ENCODE measurements at places on chromosomes 12 and 14.

DNA sequence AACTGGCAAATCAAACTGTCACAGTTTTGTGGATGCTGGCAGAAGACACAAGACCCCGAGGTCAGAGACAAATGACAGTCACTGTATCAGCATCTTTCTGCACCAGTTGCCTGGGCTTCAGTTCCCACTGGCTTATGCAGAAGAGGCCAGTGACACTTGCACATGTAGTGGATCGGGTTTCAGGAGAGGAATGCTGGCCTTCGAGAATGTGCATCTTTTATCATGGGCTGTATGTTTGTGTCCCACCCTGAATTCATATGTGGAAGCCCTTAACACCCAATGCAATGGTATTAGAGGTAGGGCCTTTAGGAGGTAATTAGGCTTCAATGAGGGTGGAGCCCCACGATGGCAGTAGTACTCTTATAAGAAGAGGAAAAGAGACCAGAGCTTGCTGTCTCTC is 150.9 kb downstream of the SLC15A4 start:
- DNase-seq = no peak

DNA sequence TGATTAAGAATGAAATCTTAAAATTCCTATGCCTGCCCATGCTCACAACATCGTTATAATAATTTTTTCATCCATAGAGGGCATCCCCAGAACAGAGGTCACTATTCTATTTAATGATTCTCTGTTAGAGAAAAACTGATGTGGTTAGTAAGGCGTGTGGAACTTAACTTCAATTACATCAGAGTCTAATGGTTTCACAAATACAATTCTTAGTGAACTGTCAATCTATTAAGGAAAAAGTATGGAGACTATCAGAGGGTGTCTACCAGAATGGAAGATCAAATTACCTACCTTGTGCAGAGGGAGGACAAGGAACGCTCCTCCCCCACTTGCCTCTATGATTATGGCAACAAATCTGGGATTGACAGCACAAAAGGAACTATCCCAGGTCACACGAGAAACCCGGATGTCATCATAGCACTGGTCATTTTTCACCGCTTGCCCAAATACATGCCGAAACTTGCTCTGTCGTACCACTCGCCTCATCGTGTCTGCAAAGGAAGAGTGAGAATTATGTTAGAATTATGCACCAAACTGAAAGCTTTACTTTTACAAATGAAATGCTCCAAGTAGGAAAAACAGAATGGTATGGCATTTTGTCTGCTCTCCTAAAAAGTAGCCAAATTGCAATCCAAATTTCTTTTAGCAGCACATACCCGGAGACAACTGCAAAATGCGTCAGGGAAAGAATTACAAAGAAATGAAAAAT is 30.3 kb downstream of the CORO1C start:
- no peak for DNase-seq

- DNase-seq = no peak
Measured at GRCh38 chr12:63298386-63298930, 147.5 kb upstream of the AVPR1A start.

DNA sequence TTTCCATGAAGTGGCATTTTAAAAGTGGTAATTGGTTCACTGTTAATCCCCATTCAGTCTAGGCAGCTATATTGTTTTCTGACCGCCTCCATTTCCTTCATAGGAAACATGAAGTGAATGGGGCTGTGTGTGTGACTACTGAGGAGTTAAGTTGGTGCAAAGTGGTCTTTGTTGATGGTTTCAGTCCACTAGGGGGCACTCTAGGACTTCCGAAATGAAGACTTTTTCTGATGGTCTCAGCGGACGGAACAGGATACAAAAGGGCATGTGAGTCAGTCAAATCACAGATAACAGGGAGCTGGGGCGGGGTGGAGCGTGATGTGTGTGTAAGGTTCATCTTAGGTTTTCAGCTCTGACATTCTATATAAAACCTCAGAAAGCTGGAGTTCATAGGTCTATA is 240.1 kb upstream of the OR4E1 start:
- DNase-seq = peak; percentile 67

DNA sequence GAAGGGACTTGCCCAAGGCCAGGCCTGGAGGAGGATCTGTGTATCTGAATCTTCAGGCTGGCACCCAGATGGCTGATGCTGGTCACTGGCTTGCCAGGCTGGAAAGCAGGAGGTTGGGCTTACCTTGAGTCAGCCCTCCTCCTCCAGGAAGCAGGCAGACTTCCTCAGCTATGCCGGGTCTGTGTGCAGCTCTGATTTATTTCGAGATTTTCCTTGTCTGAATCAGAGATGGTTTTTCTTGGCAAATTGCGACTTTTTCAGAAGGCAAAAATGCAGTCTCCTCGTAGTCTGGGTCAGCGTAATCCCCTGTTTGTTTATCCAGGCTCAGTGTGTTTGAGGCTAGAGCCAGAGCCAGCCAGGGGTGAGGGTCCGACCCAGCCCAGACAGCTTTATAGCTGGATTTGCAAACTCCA is 48.9 kb downstream of the SMOC1 start:
- no peak for DNase-seq

GRCh38 chr14:87152693-87153092 is 840.3 kb downstream of the GALC start:
- DNase-seq = no peak

DNA sequence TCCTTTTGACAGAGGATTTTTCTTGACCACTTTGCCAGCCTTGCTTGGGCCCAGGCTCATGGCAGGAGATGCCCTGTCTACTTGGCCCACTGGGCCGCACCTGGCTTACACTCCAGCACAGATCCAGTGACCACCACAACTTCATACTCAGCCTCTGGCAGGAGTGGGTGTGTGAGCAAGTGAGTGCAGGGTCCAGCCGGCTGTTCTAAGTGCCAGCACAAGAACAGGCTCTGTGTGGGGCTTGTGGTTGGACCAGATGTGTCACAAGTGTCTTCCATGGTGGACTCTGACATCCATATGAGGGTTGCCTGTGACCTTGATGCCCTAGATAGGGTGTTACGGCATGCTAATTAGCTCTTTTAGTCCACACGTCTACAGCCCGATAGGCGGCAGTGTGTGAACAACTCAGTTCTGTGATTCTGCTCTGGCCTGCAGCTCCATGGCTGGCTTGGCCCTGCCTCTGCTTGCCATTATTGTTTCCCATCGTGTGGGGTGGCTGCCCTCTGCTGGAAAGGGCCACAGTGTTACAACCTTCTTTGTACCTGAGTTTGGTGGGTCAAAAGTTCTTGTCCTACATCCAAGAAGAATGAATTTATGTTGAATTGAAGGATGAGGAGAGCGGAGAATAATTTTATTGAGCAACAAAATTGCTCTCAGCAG is 1089.1 kb downstream of the SLC6A15 start:
- DNase-seq = no peak

- no peak for DNase-seq
Measured at GRCh38 chr14:58994130-58994529, 194.3 kb upstream of the DAAM1 start.

- no peak for DNase-seq
Measured at GRCh38 chr14:20934148-20934762, 21.0 kb upstream of the RNASE2 start.

- no peak for DNase-seq
Measured at GRCh38 chr14:73712540-73713180, 1.5 kb downstream of the PNMA1 start.

GRCh38 chr14:69664865-69665526 is 53.6 kb downstream of the SUSD6 start:
- no peak for DNase-seq

DNA sequence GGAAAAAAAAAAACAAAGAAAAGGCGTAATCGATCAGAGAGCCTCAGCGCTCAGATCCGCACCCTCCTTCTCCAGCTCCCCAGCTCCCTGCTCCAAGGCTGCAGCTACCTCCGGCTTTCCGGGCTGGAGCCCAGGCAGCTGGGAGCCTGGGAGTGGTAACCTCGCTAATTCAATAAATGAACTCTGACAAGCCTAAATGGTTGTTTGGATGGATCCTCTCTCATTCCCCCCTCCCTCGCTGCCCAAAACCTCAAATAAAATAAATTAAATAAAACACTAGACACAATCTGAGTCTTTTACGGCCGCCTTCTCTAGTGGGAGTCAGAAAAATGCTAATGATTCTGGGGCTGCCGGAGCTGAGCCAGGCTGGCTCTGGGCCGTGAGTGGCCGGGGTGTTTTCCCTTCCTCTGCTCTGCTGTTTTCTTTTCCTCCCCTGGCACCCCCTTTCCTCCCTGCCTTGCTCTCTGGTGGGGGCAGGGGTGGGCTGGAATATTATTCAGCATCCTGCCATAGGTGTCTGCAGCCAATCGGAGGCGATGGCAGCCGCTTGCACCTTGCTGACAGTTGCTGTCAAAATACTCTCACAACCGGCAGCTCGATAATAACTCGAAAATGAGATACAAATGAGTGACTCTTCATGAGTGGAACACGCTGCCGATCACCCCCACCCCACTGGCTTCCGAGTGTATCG is 76.1 kb downstream of the RBM19 start:
- no peak for DNase-seq

DNA sequence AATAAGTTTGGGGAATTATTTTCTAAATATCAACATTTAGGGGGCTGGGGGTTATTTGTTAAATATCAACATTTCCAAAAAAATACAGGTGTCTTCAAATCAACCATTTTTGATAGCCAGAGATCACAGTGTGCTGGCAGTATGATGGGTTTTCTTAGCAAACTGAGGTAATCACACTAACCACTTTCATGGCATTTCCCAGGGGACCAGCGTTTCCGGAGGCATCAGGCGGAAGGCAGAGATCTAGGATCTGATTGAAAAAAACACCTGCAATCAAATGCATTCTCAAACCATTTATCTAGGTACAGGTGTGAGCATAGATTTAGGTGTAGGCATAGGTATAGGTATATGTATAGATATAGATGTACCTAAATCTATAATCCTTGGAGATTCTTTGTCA is 34.6 kb downstream of the GLRX5 start:
- DNase-seq = no peak

DNA sequence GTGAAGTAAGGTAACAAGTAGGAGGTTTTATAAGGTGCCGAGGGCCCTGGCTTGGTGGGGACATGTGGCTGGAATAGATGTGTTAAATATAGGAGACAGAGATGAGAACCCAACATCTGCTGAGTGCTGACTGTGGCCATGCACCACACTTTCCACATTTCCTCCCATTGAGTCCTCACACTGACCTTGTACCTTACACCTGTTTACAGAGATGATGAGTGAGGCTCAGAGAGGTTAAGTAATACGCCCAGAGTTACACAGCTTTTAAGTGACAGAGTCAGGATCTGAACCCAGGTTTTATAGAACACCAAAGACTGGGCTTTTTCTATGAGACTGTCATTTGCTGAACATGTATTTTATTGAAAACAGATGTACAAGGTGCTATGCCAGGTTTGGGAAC is 70.8 kb upstream of the LTA4H start:
- no peak for DNase-seq

GRCh38 chr14:24095271-24096068 is 1.4 kb downstream of the PCK2 start:
- DNase-seq = peak; percentile 40

DNA sequence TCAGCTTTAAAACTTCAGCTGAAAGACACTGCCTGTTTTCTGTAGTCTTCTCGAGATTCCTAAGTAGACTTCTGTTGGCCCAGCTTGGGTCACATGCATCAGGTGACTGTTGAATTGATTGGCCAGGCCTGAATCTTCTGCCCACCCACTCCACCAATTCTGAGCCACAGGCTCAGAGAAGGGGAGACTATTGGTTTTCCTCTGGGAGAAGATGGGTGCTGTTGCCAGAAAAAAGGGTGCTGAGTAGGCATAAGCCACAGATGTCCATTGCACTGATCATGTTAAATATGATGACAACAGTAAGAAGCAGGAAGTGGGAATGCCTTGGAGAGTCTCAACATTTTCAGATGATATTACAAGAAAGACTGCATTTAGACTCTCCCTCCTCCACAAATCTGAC is 6.8 kb upstream of the SPTLC2 start:
- DNase-seq = no peak

DNA sequence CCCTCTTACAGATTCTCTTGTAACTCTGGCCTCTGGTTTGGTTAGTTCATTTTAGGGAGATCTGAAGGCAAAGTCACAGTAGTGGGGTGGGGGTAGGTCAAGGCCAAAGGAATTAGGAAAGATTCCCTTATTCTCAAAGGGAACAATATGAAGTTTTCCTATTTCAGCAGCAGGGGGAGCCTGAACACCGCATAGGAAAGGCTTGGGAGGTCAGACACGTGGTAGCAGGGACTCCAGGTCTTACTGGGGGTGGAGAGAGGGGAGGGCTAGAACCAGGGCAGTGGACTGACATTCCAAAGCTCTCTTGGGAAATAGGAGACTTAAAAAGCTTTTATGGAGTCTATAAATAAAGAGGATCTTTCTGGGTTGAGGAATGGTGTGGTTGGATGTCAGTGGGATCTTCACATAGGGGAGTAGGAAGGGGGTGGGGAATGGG is 1.3 kb downstream of the ZC3H10 start:
- DNase-seq = peak; percentile 29

- no peak for DNase-seq
Measured at GRCh38 chr12:48388460-48388859, 37.7 kb upstream of the ZNF641 start.

GRCh38 chr14:64225151-64225757 is 68.9 kb downstream of the ESR2 start:
- DNase-seq = no peak

GRCh38 chr14:55053018-55053417 is 1.6 kb downstream of the MAPK1IP1L start:
- no peak for DNase-seq

- DNase-seq = peak; percentile 59
Measured at GRCh38 chr12:120640861-120641833, 721 bp downstream of the CABP1 start.

DNA sequence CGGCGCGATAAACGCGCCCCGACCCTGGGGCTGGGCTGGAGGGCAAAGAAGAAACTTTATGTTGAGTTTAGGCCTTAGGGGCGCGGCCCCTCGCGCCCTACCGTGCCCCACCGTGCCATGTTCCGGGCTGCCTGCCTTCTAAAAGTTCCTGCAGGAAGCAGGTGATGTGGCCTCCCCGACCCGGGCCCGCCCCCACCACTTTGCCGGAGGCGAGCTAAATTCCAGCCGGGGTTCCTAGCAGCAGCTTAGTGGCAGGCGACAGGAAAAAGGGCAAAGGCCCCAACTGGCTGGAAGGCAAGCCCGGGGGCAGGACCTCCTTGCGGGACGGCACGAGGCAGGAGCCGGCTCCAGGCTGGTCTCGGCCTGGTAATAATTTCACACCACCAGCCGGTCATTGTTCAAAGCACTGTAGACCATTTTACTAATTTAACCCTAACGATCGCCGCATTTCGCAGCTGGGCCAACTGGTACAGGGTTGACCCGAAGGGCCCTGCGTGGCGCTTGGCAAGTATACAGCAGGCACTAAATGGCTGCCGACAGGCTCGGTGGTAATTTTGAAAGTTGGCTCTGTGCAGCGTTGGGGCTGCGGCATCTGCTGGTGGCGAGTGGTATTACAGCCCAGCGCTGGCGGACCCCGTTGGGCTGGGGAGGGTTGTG is 895 bp upstream of the CCDC88C start:
- DNase-seq = peak; percentile 96

GRCh38 chr14:89851106-89851505 is 103.4 kb downstream of the EFCAB11 start:
- DNase-seq = no peak
